ENCODE measurements at places on chromosomes 16 and 17.

DNA sequence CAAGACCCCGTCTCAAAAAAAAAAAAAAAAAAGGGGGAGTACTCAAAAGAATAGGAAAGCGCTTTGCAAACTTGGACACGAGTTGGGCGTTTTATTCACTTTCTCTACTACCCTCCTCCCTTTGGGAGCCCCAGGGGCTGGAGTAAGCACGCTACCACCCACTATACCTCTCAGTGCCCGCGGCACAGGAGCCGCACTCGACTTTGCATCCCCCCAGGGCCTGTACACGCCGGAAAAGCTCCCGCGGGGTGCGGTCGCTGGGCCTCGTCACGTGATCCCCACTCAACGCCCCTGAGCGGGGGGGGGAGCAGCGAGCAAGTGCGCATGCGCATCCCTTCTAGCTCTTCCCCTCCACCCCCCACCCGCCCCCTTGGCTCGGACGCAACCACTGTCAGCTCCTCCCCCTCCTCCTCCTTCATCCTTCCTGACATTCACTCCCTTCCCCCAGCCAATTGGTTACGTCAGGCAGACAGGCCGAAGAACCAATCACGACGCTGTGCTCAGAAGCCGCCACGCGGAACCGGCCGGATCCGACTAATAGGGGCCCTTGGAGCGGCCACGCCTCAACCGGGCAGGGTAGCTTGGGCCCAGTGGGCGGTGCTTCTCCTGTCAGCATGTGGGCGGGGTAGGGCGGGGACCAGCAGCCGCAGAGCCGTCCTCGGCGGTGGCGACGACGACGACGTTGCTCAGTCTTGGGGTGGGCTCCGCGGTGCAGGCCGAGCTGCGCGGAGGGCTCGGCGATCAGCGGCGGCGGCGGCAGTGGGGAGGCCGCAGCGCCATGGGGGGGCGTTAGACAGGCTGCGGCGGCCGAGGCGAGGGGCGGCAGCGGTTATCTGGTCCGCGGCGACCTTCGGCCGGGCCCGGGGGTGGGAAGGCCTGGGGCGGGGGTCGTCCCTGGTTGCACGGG lies at the start of gene HAPSTR1:
Gene HAPSTR1 (plus strand): TSS at position 685 of the 907 bp plus-strand sequence. CDS start 401 bp downstream, outside the sequence.
- DNase-seq, result peak; percentile 100

DNA sequence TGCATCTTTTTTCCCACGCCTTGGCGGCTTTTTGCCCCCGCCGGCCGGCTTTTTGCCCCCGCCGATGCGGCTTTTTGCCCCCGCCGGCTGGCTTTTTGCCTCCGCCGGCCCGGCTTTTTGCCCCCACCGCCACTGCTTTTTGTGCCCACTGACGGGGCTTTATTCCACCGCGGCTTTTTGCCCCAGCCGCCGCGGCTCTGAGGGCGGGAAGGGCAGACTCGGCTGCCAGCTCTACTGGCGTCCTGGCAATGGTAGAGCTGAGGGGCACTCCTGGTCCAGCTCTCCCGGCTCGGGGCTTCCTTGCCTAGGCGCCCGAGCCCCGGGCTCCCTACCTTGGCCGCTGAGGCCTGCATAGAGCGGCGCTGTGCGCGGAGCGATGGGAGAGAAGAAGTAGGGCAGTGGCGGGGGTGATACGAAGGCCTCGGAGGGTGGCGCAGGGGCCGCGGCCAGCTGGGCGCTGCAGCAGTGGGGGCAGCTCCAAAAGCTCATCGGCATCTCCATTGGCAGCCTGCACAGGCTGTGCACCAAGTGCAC lies 591.4 kb downstream of the TP53TG3F start:
- no peak for DNase-seq

DNA sequence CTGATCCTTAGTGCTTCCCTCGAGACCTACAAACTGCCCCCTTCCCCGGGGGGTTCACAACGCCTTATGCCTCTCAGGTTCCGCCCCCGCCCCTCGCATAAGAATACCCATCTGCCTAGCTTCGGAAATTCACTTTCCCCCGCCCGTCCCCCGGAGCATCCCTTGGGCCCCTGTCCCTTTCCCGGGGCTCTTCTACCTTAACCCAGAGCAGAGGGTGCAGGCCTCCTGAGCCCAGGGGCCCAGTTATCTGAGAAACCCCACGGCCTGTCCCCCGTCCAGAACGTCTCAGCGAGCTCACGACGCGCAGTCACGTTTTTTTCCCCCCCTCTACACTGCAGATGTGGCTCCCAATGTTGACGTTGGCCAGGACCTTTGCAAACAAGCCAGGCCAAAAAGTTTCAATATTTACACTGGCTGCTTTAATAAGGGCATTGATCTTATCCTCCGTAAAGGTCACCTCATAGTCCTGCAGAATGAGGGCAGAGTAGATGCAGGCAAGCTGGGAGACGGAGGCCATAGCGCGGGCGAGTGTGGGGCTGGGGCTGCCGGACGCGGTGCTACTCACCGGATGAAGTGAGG lies 1.4 kb upstream of the NBR1 start:
- peak; percentile 42 for DNase-seq

- no peak for DNase-seq
Measured at GRCh38 chr17:55346658-55347057, 75.0 kb downstream of the MMD start.

DNA sequence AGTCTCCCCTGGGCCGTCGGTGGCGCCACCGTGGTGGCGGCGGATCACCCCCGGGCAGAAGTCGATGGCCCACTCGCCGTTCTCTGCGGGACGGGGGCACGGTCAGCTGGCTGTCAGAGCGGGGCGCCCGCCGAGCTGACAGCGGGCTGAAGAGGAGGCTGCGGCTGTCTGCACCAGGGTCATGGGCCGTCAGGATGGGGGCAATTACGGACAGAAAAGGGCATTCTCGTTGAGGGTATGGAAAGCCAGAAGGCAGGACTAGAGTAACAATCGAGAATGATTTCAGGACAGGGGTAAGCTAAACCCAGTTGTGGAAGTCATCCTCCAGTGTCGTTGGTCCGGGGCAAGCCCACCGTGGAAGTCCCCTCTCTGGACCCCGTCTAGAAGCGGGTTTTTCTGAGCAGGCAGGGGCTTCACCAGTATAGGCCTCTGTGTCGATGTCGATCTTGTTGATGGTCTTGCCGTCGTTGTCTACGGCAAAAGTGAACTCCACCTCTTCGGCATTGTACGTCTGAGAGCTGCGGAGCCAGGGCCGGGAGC lies 1.7 kb downstream of the CHRNE start:
- no peak for DNase-seq

- no peak for DNase-seq
Measured at GRCh38 chr16:51755039-51755501, 604.0 kb upstream of the SALL1 start.

GRCh38 chr17:35668802-35669201 lies 62.6 kb upstream of the RASL10B start:
- no peak for DNase-seq

GRCh38 chr17:40535924-40536294 lies 29.4 kb downstream of the CCR7 start:
- peak; percentile 3 for DNase-seq

GRCh38 chr16:85773044-85773443 lies 22.1 kb upstream of the C16orf74 start:
- DNase-seq, result no peak

DNA sequence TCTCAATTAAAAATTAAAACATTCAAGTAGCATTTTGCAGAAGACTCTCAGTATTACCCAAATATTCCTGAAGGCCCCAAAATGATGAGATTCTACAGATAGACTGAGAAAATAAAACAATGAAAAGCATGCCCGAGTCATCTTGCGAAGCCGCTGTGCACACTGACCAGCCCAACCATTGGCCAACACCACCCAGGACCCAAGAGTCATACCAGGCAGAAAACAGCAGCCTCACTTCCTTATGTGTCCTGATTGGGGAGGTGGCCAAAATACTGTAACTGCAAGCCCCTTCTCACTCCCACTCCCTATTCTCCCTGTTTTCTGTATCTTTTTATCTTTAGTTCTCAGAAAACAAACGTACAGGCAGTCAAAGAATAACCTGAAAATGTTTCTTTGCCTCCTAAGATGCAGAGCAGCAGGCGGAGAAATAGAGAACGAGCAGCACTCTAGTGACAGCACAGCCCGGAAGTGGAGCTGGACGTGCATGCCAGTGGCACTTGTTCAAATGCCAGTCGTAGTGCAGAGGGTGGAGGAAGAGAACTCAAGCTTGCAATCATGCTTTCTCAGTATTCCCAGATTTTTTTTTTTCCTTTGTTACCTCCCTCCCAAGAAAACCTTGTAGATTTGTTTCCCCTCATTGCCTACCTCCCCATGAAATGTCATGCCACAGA lies 182.3 kb upstream of the SOX9 start:
- DNase-seq, result no peak

DNA sequence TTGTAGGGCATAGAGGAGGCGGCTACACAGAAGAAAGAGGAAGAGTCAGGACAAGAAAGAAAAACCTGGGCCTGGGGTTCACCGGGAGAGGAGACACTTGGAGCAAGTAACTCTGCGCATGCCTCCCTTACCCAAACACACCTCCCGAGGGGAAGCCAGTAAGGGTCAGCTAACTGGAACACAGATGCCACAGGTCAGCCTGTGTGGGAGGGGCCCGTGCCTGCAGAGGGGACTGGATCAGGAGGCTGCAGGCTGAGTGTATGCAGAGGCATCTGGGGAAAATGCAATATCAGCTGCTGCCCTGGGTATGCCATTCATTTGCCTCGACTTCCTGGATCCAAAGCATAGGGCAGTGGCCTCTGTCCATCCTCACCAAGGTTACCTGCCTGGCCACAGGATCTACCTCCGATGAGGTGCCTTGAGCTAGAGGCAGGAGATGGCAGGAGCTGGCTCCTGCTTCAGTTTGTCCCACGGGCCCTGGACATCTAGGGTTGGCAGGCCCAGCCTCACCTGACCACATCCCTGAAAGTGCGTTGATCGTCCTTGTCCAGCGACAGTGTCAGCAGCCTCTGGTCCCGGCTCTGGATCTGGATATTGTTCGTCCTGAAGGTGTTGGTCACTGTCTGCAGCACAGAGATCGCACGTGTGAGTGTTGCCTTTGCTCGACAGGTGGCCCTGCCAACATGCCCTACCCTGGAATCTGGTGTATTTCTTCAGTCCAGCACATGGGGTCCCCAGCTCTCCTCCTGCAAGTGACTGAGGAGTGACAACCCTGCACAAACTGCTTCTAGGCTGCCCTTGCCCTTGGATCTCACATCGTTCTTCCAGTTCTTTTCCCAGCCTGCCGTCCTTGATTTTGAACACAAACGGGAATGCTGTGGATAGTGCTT lies 4.6 kb upstream of the MFSD6L start:
- no peak for DNase-seq

GRCh38 chr16:80743273-80743672 lies 61.1 kb downstream of the CDYL2 start:
- DNase-seq, result no peak

DNA sequence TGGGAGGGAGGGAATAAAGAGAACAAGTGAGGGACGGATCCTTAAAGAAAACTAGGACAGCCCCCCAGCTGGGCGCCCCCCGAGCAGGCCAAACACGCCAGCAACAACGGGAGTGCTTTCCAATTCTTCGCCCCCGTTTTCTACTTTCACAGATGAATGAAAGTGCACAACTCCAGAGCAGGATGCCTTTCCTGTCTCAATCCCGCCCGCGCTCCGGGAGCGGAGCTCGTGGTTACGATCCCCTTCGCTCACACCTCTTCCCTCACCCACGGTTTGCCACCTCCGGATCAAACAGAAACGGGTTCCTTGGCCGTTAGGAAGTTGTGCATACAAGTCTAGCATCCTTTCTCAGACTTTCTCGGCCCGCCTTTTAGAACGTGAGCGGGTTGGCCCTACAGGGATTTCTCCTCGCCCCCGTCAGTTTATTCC lies 680 bp downstream of the SKA2 start:
- no peak for DNase-seq
